ENCODE measurements at places on chromosomes 2 and 18.

- DNase-seq, result no peak
Observed at GRCh38 chr2:37794717-37795116, 123.3 kb upstream of the CDC42EP3 start.

GRCh38 chr2:196410008-196410407, 229.5 kb upstream of the CCDC150 start:
- DNase-seq, result no peak

- DNase-seq, result no peak
Observed at GRCh38 chr2:118705032-118705431, 142.4 kb downstream of the EN1 start.

DNA sequence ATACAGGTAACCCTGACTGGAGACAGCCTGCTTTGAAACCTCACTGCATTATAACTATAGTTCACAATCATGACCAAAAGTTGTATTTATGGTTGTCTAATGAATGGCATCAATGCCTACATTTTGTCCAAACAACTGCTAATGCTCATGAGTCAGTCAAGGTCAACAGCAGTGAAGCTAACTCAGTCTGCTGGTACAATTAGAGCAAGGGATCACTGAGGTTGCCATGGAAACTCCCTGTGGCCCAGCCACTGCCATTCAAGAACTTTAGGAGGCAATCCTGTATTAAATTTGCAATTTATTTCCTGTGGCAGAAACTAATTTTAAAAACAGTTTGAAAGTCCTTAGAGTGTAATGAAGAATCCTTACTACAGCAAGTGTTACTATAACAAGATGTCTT, 185.1 kb upstream of the SMAD7 start:
- DNase-seq, result no peak

DNA sequence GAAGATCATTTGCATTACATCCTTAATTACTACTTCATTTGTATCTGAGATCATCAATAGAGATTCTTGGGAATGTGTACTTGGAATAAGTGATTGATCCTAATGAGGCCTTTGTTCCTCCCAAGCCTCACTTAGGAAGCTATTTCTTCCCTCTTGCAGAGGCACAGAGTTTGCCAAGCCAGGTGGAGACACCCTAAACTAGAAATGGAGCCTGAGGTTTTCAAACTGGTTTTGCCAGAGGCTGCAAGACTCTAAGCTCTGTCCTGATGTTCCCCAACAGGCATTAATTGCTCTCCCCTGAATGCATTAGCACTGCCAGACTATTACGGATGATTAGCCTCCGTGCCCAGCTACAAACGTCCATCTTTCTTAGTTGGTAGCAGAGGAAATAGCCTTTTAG, 125.2 kb upstream of the LGALSL start:
- DNase-seq, result no peak

DNA sequence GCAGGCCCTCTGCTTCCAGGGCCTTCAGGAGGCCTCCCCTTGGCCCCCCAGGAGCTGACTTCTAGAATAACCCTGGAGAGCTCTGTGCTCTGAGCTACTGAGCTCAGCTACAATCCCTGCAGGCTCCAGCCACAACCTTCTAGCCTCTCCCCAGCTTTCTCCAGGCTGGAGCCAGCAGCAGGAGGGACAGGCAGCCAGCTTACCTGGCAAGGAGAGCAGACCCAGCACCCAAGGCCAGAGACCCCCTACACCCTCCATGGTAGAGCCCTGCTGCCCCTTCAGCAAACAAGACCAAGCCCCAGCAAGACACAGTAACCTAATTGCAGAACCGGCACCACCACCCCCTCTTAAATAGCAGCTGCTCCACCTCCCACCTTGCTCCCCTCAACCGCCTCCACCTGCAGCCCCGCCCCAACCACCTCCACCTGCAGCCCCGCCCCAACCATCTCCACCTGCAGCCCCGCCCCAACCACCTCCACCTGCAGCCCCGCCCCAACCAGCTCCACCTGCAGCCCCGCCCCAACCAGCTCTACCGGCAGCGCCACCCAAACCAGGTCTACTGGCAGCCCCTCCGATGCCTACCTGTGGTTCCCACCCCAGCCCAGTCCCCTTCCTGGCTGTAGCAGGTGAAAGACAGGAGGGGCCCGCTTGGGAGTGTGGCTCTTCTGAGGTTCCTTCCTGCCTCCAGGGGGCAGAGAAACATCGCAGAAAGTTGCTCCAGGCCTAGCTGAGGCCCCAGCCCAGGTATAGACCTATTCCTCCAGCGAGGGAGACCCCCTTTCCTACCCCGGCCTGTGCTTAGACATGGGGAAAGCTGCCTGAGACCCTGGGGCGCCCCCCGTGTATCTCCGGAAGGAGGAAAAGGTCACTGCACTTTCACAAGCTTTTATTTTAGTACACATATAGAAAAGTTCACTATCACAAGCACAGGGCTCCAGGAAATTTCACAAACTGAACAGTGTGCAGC, at the start of gene ASTL:
Gene ASTL (minus strand): TSS at position 324 of the 967 bp plus-strand sequence. CDS start 66 bp downstream, at position 258.
- DNase-seq, result no peak

DNA sequence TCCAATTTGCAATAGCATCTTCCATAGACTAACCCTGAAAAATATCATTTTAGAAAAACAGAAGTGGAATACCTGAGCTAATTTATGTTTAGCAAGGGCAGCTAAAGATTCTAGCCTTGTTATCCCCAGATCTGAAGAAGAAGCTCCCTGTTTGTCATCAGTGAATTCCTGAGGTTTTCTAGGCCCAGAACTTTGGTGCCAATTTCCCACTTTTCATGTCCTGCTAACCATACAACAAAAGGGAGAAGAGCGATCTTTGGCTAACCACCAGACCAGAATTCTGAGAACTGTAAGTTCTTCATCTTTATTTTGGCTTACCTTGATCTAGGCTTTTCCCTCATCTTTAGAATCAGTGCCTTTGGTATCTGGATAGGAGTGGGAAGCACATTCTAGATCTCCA, 51.3 kb upstream of the RASGRP3 start:
- no peak for DNase-seq

- DNase-seq, result no peak
Observed at GRCh38 chr2:54606393-54606958, 117.0 kb upstream of the EML6 start.

GRCh38 chr2:44772669-44773378, 168.7 kb upstream of the SIX3 start:
- DNase-seq, result no peak
